RWPE1 (cell line): ENCODE measurements at places on chromosomes 7 and 10.
A peak's percentile ranks its signal among the peaks of the same experiment; 100 is the strongest.

DNA sequence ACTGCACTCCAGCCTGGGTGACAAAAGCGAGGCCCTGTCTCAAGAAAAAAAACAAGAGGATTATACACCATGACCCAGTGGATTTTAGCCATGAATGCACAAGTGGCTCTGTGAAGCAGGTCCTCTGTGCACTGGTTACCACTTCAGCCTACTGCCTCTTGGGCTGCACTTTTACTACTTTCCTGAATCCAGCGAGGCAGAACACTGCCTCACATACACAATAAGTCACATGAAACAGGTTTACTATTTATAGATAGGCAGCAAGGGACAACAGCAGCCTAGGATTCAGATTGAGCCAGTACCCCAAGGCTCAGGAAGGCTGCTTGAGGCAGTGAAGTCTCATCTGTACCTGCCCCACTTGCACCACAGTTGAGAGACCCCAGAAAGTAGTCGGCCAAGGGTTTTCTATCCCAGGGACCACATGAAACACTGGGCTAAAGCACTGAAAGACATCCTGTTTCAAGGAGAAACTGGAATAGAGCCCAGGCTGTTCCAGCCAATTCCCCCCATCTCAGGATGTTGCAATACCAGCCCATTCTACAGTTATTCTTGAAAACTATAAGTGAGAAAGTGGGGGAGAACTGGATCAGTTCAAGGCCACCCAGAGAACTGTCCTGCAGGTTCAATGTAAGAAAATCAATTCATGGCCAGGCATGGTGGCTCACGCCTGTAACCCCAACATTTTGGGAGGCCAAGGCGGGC lies 10.3 kb upstream of the OGDH start:
- no peak for DNase-seq

DNA sequence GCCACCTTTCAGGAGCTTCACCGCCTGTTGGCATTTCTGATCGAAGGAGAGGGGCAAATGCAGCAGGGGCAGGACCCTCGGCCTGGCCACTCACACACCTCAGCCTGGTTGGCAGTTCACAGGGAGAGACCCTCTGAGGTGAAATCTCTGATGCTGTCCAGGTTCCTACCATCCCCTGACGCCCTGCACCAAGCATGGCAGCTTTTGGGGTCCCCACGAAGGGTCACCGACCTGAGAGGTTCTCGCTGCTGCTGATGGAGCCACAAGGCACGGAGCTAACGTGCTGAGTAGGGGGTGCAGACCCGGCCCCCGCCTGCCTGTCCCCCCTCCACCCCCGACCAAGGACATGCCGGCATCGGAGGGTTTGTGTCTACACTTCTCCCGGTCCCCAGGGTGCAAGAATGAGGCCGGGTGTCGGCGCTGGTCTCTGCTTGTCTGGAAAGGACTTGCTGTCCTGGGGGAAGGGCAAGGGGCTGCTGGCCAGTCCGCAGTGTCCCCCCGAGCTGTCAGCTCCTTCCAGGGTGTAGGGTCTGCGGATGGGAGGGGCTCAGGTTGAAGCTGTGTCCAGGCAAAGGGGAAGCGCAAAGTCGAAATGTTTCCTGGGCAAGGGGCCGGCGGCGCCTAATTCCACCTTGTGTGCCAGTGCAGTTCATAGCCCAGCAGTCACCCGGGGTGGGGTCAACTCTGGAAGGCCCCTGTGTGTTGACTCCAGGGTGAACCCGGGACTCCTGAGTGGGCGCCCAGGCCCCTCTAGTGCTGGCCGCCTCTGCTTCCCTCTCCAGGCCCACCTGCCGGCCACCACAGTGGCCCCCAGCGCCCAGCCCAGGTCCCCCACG lies 132.6 kb downstream of the DNAJB6 start:
- no peak for DNase-seq

- no peak for DNase-seq
Observed at GRCh38 chr7:20310963-20311742, 19.5 kb upstream of the ITGB8 start.

DNA sequence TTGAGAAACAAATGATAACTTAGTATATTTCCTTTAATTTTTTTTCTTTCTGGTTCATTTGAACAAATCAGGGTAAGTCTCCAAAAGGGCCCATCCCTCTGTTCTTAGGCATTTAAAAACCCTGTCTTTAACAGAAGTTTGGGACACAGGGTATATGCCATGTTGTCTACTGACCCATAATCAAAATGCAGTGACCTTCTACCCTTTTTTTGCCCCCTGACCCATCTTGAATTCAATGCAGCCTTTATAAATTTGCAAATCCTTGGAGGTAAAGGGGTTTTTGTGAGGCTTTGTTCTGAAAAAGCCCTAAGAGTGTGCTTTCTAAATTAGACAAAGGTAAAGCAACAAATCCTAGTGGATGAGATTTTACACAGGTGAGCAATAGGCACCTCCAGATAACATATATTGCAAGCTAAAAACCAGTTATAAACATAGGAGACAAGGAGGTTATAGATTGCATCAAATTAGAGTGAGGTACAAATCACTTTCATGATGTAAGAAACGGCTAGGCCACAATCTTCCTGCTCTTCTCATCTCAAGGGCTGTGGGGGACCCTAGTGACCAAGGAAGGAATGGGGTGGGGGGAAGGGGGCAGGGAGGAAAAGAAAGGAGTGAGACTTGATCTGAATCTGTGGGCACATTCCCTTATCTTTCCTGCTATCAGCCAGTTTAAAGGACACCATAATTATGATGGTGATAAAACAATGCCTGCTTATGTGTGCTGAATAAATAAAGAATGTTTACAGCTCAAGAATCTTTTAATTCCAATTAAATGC lies 2.7 kb downstream of the SKIDA1 start:
- no peak for DNase-seq

DNA sequence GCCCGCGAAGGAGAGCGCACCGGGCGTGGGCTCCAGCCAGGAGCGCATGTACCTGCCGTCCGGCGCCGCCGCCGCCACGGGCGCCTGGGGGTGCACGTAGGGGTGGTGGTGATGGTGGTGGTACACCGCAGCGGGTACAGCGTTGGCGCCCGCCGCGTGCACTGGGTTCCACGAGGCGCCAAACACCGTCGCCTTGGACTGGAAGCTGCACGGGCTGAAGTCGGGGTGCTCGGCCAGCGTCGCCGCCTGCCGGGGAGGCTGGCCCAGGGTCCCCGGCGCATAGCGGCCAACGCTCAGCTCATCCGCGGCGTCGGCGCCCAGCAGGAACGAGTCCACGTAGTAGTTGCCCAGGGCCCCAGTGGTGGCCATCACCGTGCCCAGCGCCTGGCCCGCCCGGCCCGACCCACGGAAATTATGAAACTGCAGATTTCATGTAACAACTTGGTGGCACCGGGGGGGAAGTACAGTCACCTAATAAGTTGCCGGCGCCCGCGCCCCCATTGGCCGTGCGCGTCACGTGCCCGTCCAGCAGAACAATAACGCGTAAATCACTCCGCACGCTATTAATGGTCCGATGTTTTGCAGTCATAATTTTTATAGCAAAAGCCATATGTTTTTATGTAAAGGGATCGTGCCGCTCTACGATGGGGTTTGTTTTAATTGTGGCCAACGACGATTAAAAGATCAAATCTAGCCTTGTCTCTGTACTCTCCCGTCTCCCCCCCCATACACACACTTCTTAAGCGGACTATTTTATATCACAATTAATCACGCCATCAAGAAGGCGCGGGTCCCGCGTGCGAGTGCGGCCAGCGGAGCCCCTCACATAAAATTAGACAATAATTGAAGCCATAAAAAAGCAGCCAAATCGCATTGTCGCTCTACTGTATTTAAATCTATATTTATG lies at the start of gene HOXA9:
Gene HOXA9 (minus strand): TSS at position 449 of the 907 bp plus-strand sequence. CDS start 80 bp downstream, at position 369.
- peak; percentile 87 for DNase-seq

- DNase-seq: no peak
Observed at GRCh38 chr10:32337350-32337749, 9.6 kb downstream of the EPC1 start.
